ENCODE measurements at places on chromosomes 12 and 14.

- no peak for DNase-seq
These were observed 100.4 kb downstream of the SLC38A1 start for GRCh38 chr12:46168426-46168825.

DNA sequence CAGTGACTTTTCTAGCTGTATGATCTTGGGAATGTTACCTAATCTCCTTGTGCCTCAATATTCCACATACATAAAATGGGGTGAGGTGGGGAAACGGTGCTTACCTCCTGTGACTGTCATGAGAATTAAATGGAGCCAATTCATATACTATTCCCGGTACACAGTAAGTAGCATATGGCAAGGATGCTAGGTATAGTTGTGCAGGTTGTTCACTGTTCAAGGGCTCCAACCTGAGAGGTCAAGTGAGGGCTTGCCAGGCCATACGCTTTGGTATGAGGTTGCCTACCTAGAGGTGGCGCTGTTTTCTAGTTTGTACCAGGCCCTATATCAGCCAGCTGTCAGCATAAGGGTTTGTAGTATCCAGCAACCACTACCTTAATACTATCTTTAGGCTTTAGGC is 3.6 kb upstream of the BATF start:
- DNase-seq: no peak

DNA sequence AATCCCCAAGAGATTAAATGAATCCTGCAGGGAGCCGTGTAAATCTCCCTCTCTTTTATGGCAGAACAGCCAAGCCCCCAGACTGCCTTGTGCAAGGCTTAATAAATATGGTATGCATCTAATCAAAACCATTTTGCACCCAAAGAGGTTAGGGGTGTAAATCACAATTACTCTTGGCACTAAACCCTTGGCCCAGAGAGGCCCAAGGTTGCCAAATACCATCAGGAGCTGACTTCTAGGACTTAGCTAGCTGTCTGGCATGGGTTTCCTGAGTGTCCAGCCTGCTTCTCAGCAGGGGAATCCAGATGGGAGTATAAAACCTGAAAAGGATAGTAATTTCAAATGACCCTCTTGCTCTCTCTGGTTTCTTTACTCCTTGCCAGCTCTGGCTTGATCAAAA is 610.4 kb downstream of the MED13L start:
- DNase-seq: no peak

- no peak for DNase-seq
These were observed 6.2 kb upstream of the SLC41A2 start for GRCh38 chr12:104964167-104964855.

GRCh38 chr12:63941166-63941800 is 96.8 kb downstream of the SRGAP1 start:
- no peak for DNase-seq

GRCh38 chr12:44223736-44224135 is 387.9 kb downstream of the TMEM117 start:
- DNase-seq: no peak
